ENCODE measurements at places on chromosomes 1 and 21.

DNA sequence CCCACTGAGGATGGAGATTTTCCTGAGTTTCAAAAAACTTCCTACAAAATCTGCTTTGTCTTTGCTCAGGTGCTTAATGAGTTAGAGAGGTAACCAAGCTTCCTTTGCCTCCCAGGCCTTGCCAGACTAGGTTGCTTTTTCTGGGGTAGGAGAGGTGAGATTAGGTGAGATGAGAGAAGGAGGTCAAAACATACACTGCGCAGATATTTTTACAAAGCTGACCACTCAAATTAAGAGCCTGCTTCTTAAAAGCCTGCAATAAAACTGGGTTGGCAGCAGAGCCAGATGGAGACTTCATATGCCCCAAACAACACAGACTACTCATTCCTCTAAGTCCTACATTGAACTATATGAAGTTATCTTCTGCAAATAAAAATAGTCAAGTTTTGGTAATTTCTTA, 352.5 kb downstream of the NUF2 start:
- DNase-seq = no peak

DNA sequence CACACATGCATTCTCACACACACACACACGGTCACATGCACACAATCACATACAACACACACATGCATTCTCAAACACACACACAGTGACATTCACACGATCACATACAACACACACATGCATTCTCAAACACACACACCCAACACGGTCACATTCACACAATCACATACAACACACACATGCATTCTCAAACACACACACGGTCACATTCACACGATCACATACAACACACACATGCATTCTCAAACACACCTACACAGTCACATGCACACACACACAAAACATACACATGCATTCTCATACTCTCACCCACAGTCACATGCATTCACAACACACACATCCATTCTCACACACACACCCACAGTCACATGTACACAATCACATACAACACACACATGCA, 135.0 kb downstream of the CASZ1 start:
- no peak for DNase-seq

- no peak for DNase-seq
Measured at GRCh38 chr1:95407131-95407885, 173.3 kb downstream of the RWDD3 start.

- DNase-seq = no peak
Measured at GRCh38 chr1:158283965-158284364, 5.8 kb upstream of the CD1C start.

GRCh38 chr1:40248412-40248811, 675 bp downstream of the TMCO2 start:
- no peak for DNase-seq

All from NCI-H187 (cell line).